CD4-positive, alpha-beta T cell treated with Interleukin-10 for 1 hour (primary cell): ENCODE measurements at places on chromosomes 3 and 15.

- DNase-seq, result no peak
Measured at GRCh38 chr15:88680241-88681001, 41.6 kb downstream of the ISG20 start.

DNA sequence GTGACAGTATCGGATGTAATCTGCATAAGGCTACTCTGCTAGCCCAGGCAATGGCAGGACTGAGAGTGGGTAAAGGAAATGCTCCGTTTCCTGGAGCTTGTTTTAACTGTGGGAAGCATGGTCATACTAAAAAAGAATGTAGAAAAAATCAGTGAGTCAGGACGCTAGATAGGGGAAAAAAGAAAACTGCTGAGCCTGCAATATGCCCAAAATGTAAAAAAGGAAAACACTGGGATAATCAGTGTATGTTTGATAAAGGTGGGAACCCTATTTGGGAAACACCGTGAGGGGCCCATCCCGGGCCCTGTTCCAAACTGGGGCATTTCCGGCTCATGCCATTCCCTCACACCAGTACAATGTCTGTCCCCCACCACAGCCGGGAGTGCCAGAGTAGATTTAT lies 775.8 kb downstream of the ZPLD1 start:
- DNase-seq, result no peak

GRCh38 chr3:165133188-165133899 lies 55.0 kb upstream of the SI start:
- DNase-seq, result no peak

DNA sequence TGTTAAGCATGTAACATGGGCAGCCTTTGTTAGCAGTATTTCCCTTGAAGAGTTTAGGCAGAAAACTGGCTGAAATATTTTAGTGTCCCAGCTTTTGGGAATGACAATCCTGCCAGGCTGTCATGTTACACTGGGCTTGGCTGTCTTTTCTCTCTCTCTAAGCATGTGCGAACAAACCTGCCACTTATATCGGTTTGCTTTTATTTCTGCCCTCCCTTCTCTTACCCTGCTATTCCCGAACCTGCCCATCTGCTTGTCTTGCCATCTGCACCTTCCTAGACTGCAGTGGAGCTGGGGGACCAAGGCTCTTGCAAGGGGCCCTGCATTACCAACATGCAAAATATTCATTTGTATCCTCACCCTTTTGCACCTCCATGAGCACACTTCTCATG lies 339.6 kb downstream of the EPHB1 start:
- DNase-seq, result no peak

- DNase-seq, result no peak
Measured at GRCh38 chr3:31900583-31900982, 80.5 kb downstream of the OSBPL10 start.

GRCh38 chr15:70206668-70207067 lies 109.0 kb upstream of the TLE3 start:
- no peak for DNase-seq

GRCh38 chr3:114216186-114216970 lies 21.0 kb downstream of the ZNF80 start:
- no peak for DNase-seq

DNA sequence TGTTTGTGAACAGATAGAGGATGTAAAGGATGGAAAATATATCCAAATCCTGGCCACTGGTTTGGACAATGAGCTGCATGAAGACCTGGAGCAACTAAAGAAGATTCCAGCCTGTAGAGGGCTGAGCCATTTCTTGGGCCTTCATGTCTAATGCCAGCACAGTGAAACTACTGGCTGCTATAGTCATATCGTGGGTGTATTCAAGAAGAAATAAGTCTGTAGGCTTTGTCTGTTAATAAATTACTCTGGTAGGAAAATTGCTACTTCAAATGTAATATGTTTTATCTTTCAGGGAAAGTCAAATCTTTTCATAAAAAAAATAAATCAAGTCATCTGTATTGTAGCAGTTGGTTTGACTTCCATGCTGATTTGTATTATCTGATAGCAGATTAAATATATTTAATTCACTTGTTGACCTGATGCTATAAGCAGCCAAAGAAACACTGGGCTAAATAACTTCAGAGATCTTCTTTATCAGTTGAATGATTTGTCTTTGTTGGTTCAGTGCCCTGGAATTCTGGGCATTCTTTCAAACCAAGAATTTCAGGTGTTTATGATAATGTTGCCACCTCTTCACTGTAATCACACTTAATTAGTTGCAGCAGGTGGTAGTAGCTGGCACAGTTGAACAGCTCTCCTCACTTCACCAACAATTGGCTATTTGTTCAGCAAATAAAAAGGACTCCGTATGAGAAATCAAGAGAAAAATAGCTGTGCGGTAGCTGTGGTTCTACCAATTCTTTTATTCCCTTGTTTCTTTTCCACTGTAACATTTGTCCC lies 1109.5 kb downstream of the NSUN3 start:
- no peak for DNase-seq
